ENCODE measurements at places on chromosomes 4 and X.

GRCh38 chrX:46575991-46576392, 2.4 kb downstream of the CHST7 start:
- no peak overlapping the region for H3K27ac ChIP-seq
- H3K4me1 ChIP-seq, result no peaks in the 10 kb centered on the region
- DNase-seq, result peak; percentile 7
- H3K36me3 ChIP-seq, result no peaks in the 10 kb centered on the region
- peak overlapping the region; percentile 51 for H3K4me3 ChIP-seq
- peaks cover 2% of the 10 kb centered on the region for H3K27me3 ChIP-seq

DNA sequence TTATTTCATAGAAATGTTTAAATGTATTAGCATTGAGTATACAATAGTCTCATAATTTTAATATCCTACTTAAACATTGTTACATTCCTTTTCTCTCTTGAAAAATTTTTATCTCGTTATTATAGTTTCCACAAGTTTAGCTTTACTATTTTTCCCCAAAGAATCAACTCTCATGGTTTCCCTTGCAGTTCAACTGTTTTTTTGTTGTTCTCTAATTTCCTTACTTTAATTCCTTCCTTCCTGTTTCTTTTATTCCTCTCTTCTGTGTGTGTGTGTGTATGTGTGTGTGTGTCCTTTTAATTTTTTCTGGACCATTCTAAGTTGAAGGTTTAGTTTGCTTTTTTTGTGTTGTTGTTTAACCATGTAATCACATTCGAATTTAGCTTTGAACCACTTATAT, 171.1 kb downstream of the GASK1B start:
- no peak for DNase-seq
- no peak overlapping the region for H3K4me3 ChIP-seq
- no peaks in the 10 kb centered on the region for H3K4me1 ChIP-seq
- H3K27me3 ChIP-seq, result no peaks in the 10 kb centered on the region
- no peaks in the 10 kb centered on the region for H3K36me3 ChIP-seq

GRCh38 chr4:8739317-8739716, 132.3 kb downstream of the HMX1 start:
- no peaks in the 10 kb centered on the region for H3K36me3 ChIP-seq
- no peaks in the 10 kb centered on the region for H3K4me1 ChIP-seq
- DNase-seq, result peak; percentile 14
- H3K4me3 ChIP-seq, result no peak overlapping the region
- no peaks in the 10 kb centered on the region for H3K27me3 ChIP-seq

DNA sequence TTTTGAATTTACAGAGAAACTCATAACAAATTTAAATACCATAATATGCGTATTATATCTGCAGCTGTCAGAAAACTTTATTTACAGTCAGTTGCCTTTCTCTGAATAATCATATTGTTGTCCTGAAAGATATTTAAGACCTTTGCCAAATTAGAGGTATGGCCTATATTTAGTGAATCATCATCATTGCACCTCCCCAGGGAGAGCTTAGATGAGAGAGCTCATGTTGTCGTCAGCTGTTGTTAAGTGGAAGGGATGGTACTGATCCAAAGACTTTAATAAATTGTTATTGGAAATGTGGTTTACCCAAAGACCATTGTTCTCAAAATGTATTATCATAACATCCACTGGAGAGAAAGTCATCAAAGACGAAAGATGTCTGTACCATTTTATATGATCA, 128.6 kb downstream of the HTR2C start:
- H3K4me1 ChIP-seq, result no peaks in the 10 kb centered on the region
- no peaks in the 10 kb centered on the region for H3K27me3 ChIP-seq
- no peaks in the 10 kb centered on the region for H3K36me3 ChIP-seq
- no peak overlapping the region for H3K27ac ChIP-seq

- no peak overlapping the region for H3K27ac ChIP-seq
- no peak overlapping the region for H3K4me3 ChIP-seq
- H3K36me3 ChIP-seq, result peaks cover 2% of the 10 kb centered on the region
- DNase-seq, result no peak
These were observed 5.5 kb downstream of the CENPC start for GRCh38 chr4:67539830-67540229.

GRCh38 chrX:71095981-71096759, 519 bp downstream of the FOXO4 start:
- no peaks in the 10 kb centered on the region for H3K27me3 ChIP-seq
- H3K4me3 ChIP-seq, result peak overlapping the region; percentile 74
- DNase-seq, result peak; percentile 74

- DNase-seq, result no peak
- H3K4me1 ChIP-seq, result no peaks in the 10 kb centered on the region
- no peak overlapping the region for H3K4me3 ChIP-seq
- H3K36me3 ChIP-seq, result no peaks in the 10 kb centered on the region
These were observed 4.3 kb upstream of the ARHGAP10 start for GRCh38 chr4:147727476-147728028.

DNA sequence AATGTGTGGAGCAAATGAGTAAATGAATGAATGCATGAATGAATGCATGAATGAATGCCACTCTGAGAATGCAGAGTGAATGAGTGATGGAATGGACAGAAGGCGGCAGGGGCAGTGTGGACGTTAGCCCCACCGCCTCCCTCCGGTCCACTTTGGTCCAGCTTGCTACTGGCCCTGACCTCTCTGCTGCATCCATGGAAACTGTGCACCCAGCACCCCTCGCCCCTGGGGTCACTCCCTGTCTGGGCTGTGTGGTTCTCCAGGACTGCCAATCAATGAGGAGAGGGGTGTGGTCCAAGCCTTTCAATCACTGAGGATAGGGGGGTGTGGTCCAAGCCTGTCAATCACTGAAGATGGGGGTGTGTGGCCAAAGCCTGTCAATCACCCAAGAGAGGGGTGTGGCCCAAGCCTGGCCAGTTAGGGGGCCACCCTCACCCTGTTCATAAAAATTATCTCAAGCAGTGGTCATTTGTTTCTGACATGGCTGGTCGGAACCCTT, 39.2 kb upstream of the ASMTL start:
- no peak overlapping the region for H3K27ac ChIP-seq
- H3K4me1 ChIP-seq, result no peaks in the 10 kb centered on the region
- DNase-seq, result no peak

GRCh38 chr4:7361280-7361895, 73.3 kb downstream of the PSAPL1 start:
- H3K36me3 ChIP-seq, result no peaks in the 10 kb centered on the region
- H3K4me1 ChIP-seq, result no peaks in the 10 kb centered on the region
- no peak overlapping the region for H3K4me3 ChIP-seq
- H3K27ac ChIP-seq, result no peak overlapping the region

Measured in kidney (tissue), 22 donors.